ENCODE measurements at places on chromosomes 13 and 19.

GRCh38 chr13:34733721-34734120, 208.3 kb upstream of the NBEA start:
- no peak for DNase-seq

- no peak for DNase-seq
Measured at GRCh38 chr13:47945738-47946137, 55.3 kb downstream of the SUCLA2 start.

GRCh38 chr13:56352361-56352760, 788.4 kb upstream of the PRR20A start:
- no peak for DNase-seq

GRCh38 chr13:112968380-112968909, 569 bp upstream of the MCF2L start:
- no peak for DNase-seq

DNA sequence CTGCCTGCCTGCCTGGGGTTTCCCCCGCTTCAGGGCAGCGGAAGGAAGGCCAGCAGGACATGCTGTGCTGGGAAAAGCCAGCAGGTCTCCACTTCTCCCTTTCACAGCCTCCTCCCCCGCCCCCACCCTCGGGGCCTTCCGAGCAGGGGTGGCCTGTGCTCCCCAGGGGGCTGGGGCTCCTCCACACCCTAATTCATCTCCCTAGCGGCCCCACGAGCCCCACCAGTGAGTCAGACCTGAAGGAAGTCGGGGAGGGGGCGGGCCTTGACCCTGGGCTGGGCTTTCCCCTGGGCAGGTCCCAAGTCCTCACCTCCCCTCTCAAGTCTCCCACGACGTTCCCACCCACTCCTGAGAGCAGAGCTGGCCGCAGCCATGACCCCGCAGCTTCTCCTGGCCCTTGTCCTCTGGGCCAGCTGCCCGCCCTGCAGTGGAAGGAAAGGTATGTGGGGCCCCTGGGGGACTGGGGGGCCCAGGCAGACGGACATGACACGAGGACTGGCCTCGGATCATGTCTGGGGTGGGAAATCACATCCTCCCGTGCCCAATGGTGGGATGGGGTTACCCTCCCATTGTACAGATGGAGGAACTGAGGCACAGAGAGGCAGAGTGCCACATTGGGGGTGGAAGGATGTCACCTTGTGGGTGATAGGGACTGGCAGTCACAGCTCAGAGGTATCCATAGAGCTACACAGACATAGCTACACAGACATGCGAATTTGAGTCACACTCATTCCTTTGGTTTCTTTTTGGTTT, at the start of gene EBI3:
TSS of gene EBI3 (plus strand) at position 345 of the 753 bp plus-strand sequence. CDS start at position 373, 28 bp downstream.
- DNase-seq, result no peak

GRCh38 chr13:64551755-64552154, 2678.4 kb downstream of the PCDH9 start:
- no peak for DNase-seq

DNA sequence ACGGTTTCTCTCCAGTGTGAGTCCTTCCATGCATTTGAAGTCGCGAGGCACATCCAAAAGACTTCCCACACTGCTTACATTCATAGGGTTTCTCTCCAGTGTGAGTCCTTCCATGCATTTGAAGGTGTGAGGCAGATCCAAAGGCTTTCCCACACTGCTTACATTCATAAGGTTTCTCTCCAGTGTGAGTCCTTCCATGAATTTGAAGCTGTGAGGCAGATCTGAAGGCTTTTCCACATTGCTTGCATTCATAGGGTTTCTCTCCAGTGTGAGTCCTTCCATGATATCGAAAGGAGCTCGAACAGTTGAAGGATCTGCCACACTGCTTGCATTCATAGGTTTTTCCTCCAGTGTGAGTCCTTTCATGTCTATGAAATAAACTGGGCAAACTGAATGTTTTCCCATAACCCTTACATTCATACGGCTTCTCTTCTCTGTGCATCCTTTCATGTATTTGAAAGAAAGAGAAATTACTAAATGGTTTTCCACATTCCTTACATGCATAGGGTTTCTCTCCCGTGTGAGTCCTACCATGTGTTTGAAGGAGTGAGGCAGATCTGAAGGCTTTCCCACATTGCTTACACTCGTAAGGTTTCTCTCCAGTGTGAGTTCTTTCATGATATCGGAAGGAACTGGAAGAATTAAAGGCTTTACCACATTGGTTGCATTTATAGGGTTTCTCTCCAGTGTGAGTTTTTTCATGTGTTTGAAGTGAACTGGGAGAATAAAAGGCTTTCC, 20.3 kb downstream of the ZNF433 start:
- no peak for DNase-seq

- DNase-seq, result no peak
Measured at GRCh38 chr19:55882626-55883025, 46.3 kb downstream of the NLRP4 start.

GRCh38 chr19:1384478-1385110, 887 bp downstream of the NDUFS7 start:
- DNase-seq, result no peak

- no peak for DNase-seq
Measured at GRCh38 chr19:39740395-39740794, 2.6 kb upstream of the CLC start.

DNA sequence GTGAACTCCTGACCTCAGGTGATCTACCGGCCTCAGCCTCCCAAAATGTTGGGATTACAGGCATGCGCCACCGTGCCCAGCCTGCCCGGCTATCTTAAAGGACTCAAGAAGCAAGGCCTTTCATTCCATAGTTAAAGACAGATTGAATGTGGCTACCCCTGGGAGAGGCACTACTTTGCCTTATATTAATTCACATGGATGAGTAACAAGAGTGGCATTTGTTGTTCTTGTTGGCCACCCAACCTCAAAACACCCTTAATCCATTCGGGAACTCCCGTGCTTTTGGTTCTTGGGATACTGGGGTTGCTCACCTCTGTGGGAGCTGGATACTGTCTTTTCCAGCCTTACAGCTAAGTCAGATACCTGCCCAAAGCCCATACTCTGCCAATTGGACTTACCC, 34.4 kb upstream of the ABCC4 start:
- no peak for DNase-seq

DNA sequence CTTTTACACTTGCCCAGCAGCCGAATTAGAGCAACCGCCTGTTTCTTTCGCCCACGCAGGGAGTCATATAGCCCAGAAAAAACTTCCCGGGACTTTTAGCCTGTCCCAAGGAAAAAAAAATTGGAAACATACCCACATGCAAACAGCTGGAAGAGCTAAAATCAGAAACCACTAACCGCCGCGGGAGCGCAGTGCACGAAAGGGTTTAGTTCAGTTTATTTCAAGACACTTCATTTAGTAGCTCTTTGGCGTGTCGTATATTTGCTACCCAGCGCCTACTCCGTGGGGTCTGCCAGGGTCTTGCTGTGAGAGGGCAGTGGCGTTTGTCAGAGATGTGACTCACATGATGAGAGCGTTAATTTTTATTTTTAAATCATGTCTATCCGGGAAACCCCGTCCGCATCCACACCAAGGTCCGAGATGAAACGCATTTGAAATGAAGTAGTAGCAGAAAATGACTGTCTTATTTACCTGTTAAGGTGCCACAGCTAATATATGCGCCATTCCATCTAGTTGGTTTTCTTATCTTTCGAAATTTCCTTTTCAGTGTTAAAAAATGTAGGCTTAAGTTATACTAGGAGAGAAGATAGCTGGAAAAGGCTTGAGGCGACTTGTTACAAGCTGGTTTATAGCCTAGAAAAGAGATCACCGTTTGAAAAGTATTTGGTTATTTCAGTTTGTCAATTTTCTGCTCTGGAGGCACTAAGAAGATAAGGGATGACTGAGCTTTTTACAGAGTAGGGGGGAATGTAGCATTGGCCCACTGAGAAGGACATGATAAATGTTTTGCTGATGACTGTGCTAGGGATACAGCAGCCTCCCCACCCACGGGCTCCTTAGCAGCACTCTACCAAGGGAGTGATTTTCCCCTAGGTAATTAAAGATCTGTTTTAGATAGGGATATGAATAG, 1.7 kb downstream of the KLF5 start:
- DNase-seq, result no peak

GRCh38 chr13:76651286-76651685, 234.9 kb downstream of the KCTD12 start:
- no peak for DNase-seq

DNA sequence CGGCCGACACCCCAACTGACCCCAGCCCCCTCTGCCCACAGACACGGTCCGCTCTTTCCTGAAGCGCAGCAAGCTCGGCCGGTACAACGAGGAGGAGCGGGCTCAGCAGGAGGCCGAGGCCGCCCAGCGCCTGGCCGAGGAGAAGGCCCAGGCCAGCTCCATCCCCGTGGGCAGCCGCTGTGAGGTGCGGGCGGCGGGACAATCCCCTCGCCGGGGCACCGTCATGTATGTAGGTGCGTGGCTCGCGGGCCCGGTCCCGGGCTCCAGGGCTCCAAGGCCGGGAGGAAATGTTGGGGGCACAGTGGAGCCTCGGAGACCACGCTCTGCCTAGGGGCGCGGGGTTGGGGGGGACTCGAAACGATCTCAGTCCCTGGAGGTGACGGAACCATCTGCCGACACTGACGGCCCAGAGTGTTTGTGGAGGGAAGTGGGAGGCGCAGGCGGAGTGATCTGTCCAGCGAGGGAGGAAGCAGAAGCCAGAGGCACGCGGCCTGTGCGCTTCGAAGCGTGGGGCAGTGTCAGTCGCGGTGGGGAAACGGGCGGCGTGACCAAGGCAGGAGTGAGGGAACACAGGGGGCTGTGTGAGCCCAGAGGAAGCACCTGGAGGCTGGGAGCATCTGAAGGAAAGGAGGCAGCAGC, 6.3 kb downstream of the TBCB start:
- DNase-seq, result no peak

DNA sequence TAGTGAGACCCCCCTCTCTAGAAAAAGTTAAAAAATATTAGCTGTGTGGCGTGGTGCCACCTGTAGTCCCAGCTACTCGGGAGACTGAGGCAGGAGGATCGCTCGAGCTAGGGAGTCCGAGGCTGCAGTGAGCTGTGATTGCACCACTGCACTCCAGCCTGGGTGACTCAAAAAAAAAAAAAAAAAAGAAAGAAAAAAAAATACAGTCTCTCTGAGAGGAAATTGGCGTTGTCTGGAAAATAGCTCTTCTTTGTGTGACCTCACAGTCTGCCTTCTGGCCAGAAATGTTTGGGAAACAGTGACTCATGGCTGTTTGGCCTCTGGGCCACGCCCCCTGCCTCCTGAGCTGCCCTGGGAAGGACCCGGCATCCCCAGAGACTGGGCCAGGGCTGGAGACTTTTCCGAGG, 10.7 kb downstream of the MARCHF2 start:
- peak; percentile 94 for DNase-seq

GRCh38 chr13:42370229-42370628, 98.3 kb downstream of the AKAP11 start:
- DNase-seq, result no peak

- DNase-seq, result no peak
Measured at GRCh38 chr13:67043901-67044300, 186.2 kb downstream of the PCDH9 start.

- DNase-seq, result no peak
Measured at GRCh38 chr19:5136073-5136855, 167.4 kb downstream of the KDM4B start.

- no peak for DNase-seq
Measured at GRCh38 chr13:94666065-94666464, 46.3 kb downstream of the SOX21 start.

DNA sequence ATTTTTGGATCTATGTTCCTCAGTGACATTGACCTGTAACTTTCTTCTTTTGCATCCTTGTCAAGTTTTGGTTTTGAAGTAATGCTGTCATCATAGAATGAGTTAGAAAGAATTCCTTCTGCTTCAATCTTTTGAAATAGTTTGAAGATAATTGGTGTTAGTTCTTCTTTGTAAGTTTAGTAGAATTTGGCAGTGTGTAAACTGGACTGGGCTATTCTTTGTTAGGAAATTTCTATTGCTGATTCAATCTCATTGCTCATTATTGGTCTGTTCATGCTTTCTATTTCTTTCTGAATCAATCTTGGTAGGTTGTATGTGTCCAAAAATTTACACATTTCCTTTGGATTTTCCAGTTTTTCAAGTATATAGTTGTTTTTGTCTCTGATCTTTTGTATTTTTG, 101.7 kb upstream of the SPRY2 start:
- DNase-seq, result no peak

DNA sequence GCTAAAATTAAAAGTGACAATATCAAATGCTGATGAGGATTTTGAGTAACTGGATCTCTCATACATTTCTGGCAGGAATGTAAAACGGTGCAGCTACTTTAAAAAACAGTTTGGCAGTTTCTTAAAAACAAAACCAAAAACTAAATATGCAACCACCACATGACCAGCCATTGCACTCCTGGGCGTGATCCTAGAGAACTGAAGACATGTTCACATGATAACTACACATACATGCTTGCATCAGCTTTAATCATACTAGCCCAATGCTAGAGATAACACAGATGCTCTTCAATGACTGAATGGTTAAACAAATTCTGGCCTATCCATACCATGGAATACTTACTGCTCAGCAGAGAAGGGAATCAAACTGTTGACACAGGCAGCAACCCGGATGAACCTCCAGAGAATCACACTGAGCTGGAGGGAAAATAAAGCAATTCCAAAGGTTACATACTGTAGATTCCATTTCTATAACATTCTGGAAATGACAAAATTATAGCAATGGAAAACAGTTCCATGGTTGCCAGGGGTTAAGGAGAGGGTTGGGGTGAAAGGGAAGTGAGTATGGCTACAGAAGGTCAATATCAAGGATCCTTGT, 25.5 kb upstream of the NAXD start:
- DNase-seq, result no peak

DNA sequence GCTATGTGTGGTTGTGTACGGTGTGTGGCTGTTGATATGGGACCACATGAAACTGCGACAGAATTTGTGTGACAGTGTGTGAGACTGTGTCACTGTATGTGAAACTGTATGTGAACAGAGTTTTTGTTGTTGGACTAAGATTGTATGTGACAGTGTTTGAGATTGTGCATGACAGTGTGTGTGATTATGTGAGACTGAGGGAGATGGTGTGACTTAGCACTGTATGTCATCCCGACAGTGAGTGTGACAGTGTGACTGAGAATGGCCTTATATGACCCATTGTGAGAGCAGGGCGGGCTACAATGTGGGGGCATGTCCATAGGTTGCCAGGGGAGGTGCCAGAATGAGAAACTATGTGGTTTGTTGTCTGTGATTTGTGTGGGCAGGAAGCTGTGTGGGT, 930 bp downstream of the ZNF583 start:
- DNase-seq, result no peak
